ENCODE measurements at places on chromosomes 12 and 14. TPM values are rescaled to one million over a fixed set of nuclear protein-coding genes. Genes with fewer than 3 reads are reported as not detected.

ARPC3 gene
- total RNA-seq, result 1,336 TPM

GRCh38 chr12:79661629-79662028 is 29.1 kb downstream of the PAWR start:
- no peak for DNase-seq

- DNase-seq, result no peak
Observed at GRCh38 chr12:966724-967123, 17.2 kb upstream of the RAD52 start.

DNA sequence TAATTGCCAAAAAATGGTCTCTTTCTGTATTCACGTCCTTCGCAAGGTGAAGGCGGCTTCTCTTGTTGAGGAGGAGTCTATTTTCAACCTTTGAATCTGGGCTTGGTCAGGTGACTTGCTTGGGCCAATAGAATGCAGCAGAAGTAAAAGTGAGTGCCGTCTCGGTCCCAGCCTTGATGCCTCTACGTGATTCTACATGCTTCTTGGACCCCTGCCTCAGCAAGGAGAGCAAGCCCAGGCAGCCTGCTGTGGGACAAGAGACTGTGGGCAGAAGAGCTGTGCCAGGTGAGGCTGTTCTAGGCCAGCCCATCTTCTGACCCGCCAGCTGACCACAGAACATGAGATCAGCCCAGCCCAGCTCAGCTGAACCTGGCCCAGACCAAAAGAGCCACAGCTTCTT is 39.1 kb upstream of the CCDC63 start:
- DNase-seq, result no peak

DNA sequence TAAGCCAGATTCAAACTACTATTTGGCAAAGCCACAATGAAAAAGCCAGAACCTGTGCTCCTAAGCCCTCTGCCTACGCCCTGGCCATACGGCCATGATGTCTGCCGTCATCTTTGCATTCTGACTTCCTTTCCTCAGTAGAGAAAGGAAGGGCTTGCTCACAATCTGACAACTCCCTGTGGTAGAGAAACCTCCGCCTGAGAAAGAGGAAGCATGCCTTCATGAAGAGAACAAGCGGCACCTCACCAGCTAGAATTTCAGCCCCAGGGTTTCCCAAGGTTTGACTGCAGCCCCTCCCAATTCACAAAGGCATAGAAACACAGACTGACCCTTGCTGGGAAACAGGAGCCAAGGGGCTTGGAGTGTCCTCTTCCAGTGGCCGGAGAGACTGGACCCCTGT is 25.7 kb downstream of the TEP1 start:
- no peak for DNase-seq

GALC gene
- total RNA-seq, result 12.1 TPM

- DNase-seq, result no peak
Observed at GRCh38 chr12:18283831-18284230, 22.5 kb downstream of the PIK3C2G start.

DNA sequence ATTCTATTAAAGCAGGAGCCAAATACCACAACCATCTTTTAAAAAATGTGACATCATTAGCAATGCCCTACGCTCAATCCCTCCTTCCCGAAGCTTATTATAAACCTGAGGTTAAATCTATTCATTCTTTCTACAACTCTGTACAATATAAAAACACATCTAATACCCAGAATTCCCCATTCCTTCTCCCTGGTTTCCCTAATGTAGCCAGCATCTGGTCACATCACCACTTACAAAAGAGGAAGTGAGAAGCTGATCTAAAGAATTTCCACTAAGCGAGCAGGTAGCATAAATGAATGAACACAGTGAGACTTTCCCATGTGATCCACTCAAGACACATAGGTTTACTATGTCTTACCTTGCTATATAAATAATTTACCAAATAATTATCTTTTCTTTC is 90.4 kb downstream of the LRP6 start:
- no peak for DNase-seq

Measured in epithelial cell of proximal tubule (primary cell).